ENCODE measurements at places on chromosomes 5 and 9.

- DNase-seq, result no peak
Observed at GRCh38 chr5:11962122-11962521, 57.9 kb upstream of the CTNND2 start.

DNA sequence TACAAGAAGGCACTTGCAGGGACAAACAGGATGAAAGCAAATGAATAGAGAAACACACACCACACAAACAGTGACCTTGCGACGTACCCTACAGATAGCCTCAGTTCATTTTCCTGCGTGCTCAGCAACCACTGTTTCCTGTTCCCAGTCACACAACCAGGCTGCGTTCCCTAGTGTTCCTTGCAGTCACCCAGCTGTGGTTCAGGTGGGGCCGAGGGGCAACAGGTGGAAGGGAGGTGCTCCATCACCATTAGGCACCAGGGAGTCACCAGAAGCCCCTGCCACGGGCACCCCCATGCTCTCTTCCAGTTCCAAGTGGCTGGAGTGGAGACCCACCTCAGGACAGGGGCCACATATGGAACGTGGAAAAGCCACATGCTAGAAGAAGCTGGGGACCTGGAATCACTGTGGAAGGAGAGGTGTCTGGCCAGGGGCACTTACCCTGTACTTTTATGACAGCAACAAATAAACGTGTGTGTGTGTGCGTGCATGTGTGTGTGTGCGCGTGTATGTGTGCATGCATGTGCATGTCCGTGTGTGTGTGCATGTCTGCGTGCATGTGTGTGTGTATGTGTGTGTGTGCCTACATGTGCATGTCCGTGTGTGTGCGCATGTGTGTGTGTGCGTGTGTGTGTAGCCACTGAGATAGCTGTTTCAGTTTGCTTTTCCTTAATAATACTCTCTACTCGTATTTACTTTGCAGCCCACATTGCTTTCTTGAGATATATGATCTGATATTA is 18.8 kb upstream of the FCN2 start:
- no peak for DNase-seq

- DNase-seq, result no peak
Observed at GRCh38 chr5:158819095-158819494, 280.6 kb downstream of the EBF1 start.

DNA sequence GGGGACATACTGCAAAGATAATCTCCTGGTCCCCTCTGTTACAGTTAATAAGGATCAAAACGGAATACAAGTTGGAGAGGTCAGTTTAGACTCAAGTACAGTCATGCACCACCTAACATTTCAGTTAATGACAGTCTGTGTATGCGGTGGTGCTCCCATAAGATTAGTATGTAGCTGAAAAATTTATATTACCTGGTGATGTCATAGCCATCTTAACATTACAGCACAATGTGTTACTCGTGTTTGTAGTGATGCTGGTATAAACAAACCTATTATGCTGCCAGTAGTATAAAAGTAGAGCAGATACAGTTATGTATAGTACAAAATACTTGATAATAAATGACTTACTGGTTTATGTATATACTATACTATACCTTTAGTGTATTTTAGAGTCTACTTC is 207.9 kb downstream of the GDNF start:
- no peak for DNase-seq

GRCh38 chr9:98091735-98092612 is 27.0 kb downstream of the TRIM14 start:
- no peak for DNase-seq

GRCh38 chr9:87676976-87677775 is 48.7 kb upstream of the CTSL start:
- DNase-seq, result no peak

DNA sequence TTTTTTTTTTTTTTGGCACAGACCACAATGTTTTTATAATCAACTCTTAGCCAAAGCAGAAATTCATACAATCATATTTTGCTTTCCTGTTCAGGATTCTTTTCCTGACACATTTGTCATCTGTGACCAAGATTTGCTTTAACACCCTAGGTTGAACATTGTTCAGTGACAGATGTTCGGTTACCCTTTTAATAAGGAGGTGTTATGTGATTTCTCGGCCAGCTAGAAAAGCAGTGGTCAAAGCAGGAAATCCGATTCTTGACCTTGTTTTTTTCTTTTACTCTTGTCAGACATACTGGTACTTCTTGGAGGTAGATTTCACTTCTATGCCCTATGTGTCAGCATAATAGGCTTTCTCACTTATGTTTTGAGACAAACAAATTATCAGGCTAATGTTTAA is 335.3 kb upstream of the ACTBL2 start:
- no peak for DNase-seq

DNA sequence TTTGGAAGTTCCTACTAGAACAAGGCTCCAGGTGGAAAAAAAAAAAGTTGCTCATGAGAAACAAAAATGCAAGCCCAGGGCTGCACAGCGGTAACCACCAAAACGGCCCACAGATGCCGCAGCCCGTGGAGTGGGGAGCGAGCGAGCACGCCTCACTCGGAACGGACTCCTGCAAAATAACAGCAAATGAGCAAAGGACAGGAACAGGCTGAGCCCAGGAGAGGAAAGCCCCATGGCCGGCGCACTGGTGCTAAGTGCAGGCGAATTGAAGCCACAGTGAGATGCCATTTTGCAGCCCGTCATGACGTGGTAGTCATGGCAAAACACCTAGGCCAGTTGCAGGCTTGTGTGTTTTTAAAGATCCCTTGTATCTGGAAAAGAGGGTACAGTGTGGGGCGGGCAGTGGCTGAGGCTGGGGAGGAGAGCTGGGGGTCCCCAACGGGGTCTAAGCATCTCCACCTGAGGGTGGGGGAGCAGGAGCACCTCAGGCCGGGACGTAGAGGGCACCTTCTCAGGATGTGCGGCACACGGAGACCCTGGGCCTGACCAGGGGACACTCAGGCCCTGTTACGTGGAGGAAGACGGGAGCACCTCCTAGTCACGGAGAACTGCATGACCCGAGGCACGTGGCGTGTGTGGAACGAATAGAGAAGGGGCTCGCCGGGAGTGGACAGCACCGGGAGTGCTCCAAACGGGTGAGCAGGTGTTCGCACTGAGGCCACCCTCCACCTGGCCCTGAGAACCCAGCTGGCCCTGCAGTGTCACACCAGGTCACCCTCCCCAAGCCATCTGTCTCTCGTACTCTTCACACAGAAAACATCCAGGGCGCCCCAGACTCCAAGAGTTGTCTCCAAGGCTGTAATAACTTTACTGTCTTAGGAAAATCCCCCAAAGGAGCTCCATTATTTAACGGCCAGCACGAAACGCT is 10.7 kb downstream of the GRM6 start:
- DNase-seq, result no peak

DNA sequence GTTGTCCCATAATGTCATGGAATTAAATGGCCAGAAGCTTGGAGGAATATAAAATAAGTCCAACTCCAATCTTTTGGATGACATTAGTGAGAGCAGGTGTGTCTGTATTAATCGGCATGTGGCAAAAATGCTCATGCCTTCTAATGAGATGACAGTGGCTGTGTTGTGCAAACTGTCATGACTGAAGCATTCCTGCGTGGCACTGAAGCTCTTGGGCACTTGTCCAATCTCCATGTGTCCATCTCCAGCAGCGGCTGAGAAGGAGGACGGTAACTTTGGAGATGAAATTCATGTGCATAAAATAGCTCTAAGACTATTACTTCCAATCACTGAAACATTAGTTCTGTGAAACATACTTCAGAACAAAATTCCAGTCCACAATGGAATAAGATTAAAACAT is 697.5 kb upstream of the GRAMD2B start:
- no peak for DNase-seq

GRCh38 chr5:50822046-50822445 is 155.6 kb downstream of the PARP8 start:
- no peak for DNase-seq

DNA sequence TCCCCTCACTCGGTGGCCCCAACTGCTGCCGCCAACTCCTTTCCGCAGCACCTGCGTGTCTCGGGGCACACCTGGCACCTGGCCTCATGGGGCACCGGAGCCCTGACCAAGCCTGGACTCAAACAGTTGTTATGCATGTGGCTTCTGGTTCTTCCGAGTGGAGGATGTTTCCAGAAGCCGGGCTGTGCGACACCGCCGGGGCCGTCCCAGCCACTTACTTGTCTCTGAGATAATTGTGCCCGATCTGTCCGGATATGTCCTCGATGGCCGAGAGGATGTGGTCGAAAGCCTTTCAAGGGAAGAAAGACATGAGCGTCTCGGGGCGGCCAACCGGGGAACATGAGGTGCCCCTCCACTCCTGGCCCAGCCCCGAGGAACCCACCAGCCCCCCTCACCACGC is 38.4 kb downstream of the EXOC3 start:
- DNase-seq, result no peak

GRCh38 chr9:112012026-112012902 is 115.7 kb downstream of the UGCG start:
- no peak for DNase-seq

DNA sequence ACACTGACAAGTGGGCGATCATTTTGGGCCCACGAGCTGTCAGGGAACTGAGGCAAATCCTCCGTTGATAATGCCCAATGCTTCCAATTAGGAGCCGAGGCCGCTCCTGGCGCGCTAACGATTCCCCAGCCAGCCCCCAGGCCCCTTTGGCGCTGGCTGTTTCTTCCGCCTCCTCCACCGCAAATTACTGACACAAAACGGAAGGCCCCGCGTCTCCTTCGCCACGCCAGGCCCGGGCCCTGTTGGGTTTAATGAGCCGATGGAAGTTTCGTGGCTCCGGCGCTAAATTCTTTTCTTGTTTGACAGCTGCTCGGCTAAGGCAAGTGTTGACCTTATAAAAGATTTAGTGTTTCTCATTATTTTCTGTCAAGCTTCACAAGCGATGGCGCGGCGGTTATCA is 25.7 kb upstream of the BARHL1 start:
- DNase-seq, result no peak

DNA sequence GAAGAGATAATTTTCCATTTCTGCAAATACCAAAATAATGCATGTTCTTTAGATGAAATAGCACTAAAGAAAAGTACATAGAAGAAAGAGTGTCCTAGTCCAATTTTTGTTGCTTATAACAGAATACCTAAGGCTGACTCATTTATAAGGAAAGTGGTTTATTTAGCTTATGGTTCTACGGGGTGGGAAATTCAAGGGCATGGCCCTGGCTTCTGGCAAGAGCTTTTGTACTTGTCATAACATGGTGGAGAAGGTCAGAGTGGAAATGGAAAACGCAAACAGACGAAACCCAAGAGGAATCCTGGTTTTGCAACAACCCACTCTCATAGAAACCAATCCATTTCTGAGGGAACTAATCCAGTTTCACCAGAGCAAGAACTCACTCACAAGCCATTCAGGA is 283.7 kb downstream of the CSNK1G3 start:
- no peak for DNase-seq

- DNase-seq, result no peak
Observed at GRCh38 chr9:35956651-35957050, 1.3 kb downstream of the OR2S2 start.

GRCh38 chr9:87751868-87752267 is 25.9 kb downstream of the CTSL start:
- no peak for DNase-seq

GRCh38 chr5:2239201-2239910 is 356.6 kb upstream of the IRX4 start:
- DNase-seq, result no peak

- DNase-seq, result no peak
Observed at GRCh38 chr5:5658226-5658625, 235.7 kb downstream of the ICE1 start.

- DNase-seq, result no peak
Observed at GRCh38 chr9:107465467-107466451, 23.8 kb downstream of the KLF4 start.

DNA sequence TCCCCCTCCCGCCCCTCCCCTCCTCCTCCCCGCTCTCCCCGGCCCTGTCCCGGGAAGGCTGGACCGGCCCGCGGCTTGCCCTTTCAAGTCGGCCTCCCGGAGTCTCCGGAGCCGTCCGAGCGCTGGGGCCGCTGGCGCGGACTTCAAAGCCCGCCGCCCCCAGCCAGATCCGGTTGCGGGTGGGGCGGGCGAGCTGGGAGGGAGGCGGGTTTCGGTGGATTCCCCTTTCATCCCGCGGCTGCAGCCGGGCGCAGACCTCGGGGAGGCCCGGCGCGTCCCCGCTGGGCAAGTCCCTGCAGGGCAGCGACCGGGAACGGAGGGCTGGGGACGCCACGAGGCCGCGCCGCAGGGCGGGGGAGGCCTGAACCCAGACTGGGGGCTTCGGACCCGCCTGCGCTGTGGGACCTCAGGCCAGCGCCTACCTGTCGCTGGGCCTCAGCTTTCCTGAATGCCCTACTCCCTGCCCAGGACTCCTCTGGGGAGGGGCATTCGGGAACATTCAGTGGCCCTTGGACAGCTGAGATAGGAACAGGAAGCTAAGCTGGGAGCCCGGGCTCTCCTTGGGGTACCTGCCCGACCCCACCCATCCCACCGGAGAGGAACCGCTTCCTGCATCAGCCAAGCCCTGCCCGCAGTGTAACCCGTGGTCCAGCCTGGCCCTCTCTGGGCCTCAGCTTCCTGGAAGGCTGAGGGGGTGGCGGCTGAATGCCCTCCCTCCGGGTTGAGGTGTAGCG is 23.4 kb downstream of the C9orf50 start:
- no peak for DNase-seq

DNA sequence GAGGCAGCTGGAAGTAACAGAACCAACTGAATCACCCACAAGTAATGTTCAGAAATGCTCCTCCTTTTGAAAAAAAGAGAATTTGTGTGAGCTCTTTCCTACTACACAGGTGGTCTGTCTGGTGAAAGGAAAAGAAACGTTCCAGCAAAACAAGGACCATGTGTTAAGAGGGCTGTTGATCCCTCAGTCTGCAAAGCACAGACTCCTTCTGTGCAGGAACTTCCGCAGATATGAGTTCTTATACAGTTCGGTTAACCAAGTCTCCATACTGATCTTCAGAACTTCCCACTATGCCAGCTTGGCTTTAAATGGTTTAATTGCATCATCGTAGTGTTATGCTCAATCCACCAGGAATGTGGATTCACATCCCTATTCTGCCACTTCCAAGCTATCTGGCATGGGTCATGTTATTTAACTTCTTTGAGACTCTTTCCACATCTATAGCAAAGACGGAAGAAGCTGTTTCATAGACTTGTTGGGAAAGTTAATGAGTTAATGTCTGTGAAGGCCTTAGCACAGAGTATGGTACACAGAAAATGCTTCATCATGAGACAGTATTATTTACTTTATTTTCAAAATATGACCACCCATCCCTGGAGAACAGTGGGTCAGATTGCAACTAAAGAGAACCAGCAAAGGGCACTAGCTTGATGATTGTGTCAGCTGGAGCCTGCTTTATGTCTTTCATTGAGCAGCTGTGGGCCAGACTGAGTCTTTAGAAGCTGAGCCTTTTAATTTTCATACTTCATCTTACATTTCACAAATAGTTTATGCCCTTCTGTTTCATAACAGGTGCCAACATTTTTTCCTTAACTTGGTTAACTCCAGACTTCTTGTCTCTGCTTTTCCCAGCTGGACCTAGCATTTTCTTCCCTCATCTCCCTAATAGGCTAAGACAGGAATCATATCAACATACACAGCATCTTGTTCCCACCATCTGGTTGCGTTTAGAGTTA is 89.9 kb downstream of the MAMDC2 start:
- no peak for DNase-seq

All from stimulated activated CD8-positive, alpha-beta memory T cell treated with anti-CD3 and anti-CD28 coated beads, Interleukin-4, amount 100 ng/mL, for 4 hours (primary cell).